Fibroblast of lung (primary cell): ENCODE measurements at places on chromosomes 12 and 14. TPM values are rescaled to one million over a fixed set of nuclear protein-coding genes. Genes with fewer than 3 reads are reported as not detected.

Gene CIDEB
- total RNA-seq: 0.33 and 0.51 TPM in 2 replicates

Gene TAS2R19
- 3.1 and 5.3 TPM in 2 replicates for total RNA-seq

Gene AHNAK2
- total RNA-seq: 47.8 and 106 TPM in 2 replicates

Gene GALNT8
- total RNA-seq: under 0.01 TPM in 2 replicates

Gene SLC6A13
- not detected in 2 replicates for total RNA-seq
